ENCODE measurements at places on chromosomes 6 and 20.

DNA sequence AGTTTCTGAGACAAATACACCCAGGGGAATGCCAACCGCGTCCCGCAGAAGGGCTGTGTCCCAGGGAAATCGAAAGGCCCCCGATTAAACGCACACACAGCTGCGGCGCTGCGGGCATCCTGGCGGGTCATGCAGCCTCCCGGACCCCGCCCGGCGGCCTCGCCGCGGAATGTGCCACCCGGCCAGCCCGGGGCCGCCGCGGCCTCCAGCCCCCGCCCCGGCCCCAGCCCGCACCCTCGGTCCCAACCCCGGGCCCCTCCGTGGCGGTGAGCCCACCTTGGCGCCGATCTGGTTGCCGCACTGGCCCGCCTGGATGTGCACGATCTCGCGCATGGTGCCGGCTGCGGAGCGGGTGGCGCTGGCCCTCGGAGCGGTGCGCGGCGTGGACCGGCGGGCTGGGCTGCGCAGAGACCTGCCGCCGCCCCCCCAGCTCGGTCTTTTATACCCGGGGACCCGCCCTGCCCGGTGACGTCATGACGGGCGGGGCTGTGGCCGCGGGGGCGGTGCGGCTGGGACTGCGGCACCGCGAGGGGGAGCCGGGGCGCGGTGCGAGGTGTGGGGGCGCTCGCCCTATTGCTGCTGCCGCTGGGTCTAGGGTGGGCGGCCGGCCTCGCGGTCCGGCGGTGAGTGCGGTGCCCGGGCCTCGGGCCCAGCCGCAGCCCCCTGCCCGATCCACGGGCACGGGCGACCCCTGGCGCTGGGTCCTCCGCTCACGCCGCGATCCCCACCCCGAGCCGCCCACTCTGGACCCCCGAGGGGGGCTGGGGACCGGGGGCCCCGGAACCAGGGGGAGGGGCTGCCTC is at the start of gene TUBB2A:
TUBB2A (minus strand) TSS at position 414 of the 803 bp plus-strand sequence; CDS start at position 333, 81 bp downstream.
- DNase-seq, result peak; percentile 77

DNA sequence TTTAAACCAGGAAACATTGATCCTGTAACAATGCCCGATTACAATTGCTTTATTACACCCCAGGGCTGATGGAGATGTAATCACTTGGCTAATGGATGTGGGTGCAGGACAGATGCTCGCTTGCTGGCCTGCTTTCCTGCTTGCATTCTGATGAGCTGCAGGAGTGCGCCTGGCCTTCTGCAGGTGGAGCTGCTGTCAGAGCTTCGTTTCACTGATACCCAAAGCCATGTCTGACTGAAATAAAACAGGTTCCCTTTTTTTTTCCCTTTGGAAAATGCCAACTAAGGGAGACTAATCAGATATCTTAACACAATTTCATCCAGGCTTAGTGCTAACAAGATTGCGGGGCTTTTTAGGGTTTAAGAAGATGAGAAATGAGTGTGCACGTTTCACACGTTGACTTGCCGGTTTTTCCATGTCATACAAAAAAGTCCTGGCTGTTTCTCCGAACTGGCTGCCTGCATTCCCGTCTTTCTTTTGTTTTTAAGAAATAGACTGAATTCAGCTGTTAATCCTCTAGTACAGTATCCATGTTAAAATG is 60.7 kb downstream of the VAPB start:
- DNase-seq, result no peak

DNA sequence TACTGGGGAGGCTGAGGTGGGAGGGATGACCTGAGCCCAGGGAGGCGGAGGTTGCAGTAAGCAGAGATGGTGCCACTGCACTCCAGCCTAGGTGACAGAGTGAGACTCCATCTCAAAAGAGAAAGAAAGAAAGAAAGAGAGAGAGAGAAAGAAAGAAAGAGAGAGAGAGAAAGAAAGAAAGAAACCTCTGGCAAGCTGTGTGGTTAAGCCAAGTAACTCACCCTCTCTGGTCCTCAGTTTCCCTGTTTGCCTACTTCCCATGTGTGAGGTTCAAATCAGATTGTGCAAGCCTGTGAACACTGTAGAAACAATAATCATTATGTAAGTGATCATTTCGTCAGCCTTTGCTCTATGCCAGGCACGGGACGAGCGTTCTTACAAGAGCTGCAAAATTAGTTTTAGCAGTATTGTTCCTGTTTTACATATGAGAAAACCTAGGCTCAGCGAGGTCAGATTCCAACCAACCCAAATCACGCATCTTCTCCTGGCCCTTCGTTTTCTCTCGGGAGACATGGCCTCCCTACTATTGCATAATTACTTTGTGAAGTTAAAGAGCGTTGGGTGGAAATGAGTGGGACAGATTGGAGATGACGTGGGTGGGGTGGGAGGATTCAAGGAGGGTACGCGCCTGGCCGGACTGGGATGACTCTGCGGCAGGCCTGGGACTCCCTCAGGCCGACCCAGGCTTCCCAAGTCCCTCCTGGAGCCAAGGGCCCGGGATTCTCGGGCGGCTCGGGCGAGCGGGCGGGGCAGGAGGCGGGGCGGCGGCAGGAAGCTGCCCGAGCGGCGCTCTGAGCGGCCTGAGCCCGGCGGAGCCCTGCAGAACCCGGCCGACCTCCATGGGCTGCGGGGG is at the start of gene SNX21:
SNX21 (plus strand) TSS at position 770 of the 853 bp plus-strand sequence. CDS start 121 bp downstream, outside the sequence.
- DNase-seq, result no peak

DNA sequence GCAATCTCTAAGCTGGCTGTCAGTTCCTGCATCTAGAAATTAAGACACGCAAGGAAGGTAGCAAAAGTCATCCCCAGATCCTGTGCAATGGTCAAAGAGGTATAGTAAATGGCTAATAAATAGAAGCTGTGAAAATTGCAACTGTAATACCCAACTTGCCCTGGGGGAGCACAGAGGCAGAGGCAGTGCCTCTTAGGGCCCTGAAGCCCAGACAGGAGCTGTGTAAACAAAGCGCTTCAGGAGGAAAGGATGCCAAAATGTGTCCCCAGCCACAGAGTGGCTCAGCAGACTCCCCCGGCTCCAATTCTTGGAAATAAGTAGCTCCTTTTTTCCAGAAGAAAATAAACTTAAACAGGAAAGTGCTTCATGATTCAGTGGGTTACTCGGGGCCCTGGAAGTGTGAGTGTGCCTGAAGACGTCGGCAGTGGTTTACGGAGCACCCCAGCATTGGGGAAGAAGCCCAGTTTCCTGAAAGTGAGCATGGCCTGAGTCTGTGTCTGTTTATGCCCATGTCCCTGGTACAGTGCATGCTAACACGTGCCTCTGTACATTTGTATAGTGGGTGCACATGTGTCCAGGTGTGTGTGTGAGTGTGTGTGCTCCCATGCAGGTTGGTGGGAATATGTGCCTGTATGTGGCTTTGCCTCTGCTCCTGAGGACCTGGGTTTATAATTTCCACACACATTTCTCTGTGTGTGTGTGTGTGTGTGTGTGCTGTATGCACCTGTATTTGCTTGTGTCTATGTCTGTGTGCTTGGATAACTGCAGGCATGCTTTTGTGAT is 246.7 kb downstream of the MAFB start:
- DNase-seq, result no peak

DNA sequence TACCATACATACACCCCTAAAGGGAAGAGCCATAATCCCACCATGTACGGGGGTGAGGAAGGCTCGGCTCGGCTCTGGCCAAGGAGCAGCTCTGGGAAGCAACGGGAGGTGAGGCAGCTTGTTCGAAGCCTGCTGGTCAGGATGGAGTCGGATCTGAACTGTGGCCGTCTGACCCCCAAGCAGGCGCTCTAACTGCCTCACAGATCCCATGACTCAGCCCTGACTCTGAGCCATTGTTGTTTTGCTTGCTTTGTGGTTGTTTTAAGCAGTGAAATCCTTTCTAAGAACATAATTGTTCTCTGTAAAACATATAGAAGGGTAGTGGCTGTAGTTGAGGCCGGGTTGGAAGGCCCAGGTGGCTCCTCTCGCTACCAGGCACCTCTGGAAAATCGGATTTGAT is 10.9 kb downstream of the C6orf132 start:
- no peak for DNase-seq

GRCh38 chr6:32602383-32602782 is 12.7 kb upstream of the HLA-DRB1 start:
- DNase-seq, result no peak

DNA sequence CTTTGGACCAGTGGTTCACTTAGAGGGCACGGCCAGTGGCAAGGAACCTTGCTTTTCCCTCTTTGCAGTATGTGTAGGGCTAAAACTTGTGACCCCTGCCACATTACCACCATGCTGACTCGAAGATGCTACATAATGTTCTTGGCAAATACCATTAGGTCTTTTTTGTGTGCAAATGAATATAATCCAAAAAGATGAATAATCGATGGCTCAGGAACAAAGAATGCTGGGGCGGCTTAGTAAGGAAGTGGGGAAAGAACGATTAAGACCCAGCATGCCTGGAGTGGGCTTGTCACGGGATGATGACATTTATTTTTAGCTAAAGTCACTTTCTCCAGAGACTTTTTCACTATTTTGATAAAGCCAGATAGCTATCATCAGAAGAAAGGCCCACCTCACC is 23.1 kb downstream of the CMTR1 start:
- no peak for DNase-seq

DNA sequence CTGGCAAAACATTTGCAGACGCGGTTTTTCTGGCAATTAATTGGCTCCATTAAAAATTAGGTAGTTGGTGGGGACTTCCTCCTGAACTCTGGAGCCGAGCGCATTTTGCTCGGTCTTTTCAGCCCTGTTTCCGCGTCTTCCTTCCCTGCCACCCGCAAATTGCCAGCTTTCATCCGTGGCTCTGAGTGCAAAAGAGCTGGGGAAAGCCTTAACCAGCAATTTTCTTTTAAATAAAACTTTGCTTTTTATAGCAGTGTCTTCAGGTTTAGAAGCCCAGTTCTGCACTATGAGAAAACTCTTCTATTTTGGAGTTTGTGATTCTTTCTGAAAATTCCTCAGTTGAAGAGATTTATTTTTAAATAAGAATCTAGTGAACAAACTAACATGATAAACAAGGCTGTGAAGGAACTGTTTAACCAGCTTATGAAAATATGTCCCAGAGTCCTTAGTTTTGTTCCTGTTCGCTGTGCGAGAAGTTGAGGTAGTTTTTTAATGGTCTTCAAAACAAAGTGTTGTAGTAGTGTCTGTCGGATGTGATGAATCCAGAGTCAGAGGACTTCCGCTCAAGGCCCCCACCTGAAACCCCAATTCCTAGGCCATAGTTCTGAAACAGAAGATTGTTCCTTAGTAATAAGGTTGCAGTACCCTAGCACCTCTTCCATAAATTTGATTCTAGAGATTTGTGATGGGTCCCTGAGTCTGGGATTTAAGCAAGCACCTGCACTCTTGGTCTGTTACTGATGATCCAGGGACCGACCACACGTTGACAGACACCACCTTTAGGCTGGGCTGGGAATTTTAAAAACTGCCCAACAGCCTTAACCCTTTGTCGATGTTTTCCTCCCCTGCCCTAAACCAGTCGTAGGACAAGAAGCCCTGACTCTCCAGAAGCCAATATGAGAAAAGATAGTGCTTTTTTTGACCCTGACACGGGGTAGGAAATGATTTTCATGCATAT is 950 bp downstream of the KCTD20 start:
- no peak for DNase-seq

DNA sequence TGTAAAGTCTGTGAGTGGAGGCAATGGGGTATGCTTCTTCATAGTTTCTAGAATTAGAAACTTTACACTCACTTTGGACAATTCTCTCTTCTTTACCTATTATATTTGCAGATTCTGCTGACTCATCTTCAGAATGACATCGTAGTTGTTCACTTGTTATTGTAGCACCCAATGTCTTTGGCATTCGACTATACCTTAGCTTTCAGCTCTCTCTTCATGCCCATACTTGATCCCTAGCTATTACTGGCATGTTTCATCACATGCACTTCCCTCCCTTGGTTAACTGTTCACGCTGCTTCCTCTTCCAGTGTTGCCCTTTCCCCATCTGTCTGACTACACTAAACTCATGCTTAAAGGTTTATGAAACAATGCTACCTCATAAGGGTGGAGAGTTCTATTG is 298.1 kb upstream of the TCF21 start:
- DNase-seq, result no peak

DNA sequence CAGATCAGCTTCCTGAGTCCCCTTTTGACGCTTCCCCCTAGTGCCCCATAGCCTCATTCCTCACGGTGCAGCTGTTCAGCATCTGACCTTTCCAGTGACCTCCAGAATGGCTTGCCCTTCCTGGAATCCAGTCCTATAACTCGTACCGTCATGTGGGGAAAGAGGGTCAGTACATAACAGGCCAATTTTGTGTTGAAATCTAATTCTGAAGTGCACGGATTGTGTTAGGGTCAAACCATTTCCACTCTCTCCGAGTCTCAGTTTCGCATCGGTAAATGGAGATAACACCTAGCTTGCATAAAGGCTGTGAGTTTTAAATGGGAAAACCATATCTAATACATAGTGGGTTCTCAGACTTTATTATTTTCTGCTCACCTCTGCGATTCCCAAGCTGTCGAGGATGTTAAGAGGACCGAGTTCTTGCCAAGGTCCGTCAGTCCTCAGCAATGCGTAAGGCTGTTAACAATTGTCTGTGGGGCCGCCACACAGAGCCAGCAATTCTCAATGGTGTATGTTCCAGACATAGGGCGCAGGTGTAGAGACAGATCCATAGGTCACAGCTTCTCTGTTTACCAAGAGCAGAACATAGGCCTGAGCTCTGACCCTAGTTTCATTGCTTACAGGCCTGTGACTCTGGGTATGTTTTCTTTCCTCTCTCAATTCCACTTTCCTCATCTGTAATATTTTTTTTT is 45.5 kb upstream of the CCR6 start:
- DNase-seq, result no peak

- DNase-seq, result no peak
Measured at GRCh38 chr6:42259841-42260395, 42.3 kb upstream of the MRPS10 start.

GRCh38 chr6:51960419-51960818 is 127.0 kb downstream of the PKHD1 start:
- no peak for DNase-seq

DNA sequence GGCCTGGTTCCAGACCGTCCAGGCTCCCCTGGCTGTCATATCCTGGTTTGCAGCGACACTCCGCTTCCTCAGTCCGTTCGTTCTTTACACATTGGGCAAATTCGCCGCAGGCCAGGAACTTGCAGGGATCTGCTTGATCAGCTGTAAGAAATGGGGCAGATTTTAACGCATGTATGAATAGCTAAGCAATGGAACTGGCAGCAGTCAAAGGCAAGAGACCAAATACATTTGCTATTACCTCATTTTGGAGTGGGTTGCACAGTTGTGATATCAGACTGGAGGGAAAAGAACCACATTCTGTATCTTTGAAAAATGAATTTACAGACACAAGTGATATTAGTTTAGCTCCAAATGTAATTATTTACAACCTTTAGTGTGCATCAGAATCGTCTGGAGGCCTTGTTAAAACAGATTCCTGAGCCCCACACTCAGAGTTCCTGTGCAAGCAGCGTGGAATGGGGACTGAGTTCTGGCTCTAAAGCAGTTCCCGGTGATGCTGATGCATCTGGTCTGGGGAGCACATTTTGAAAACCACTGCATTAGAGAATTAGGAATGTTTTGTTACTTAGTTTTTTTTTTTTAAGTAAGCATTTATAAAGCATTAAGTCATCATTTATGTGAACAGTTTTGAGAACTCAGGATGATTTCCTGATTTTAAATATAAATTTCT is 141.3 kb downstream of the IMPG1 start:
- DNase-seq, result no peak
